ENCODE measurements at places on chromosomes 13 and 19.

DNA sequence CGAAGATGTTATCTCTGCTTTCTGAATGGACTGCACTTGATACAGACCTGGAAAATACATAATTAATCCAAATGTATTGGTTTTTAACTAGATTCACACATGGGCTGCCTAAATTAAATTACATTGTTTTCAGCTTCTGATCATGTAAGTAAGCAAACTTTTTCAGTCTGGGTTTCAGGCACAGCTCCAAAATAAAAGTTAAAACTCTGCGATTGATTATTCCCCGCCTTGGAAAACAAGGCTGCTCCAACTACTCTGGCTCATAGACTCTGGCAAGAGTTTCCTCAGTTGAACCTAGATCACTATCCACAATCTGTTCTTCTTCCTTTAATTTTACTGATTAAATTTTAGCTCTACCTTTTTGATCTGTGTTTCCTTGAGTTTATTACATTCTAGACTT, 526.0 kb upstream of the SPRY2 start:
- no peak for DNase-seq

DNA sequence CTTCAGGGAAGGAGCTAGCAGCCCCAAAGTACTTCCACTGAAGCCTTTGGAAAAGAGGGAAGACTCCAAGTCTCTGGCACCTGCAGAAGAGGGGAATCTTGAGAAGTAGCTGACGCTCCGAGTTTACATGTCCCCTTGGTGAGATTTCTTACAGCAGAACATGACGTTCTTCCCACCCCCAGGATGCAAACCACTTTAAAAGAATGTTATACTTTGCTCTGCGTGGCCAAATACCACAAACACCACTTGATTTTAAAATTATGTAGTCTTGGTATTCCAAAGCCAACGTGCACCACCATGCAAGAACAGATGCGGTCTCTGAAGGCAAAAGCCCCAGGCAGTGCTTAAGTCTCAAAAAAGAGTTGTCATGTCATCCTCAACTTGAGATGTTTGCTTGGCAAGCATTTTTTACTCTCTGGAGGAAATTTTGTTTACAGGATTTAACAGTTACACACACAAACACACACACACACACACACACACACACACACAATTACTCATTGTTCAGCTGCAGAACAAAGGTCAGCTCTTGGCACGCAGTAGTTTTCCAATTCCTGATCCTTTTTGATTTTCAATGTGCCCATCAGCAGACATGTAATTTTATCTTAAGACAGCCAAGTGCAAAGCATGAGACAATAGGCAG, 106.1 kb downstream of the RGCC start:
- no peak for DNase-seq

GRCh38 chr13:41699759-41700158, 242.4 kb downstream of the RGCC start:
- no peak for DNase-seq

DNA sequence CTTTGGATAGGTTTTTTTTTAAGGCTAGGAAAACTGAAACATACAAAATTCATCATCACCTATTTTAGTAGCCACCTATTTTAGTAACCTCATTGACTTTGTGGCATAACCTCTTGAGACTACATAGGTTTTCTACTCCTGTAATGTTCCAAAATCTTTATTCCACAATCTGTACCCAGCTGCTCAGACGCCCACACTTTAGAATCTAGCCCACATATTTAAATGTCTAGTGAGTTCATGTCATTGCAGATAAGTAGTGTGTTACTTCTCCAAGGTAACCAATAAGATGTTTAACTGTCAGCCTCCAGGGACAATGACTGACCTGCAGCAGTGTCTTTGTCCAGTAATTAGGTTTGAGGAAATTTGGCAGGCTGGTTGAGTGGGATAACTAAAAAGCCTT, 330.2 kb downstream of the MZT1 start:
- no peak for DNase-seq

- no peak for DNase-seq
Measured at GRCh38 chr19:4342314-4342614, 1.1 kb upstream of the MPND start.

DNA sequence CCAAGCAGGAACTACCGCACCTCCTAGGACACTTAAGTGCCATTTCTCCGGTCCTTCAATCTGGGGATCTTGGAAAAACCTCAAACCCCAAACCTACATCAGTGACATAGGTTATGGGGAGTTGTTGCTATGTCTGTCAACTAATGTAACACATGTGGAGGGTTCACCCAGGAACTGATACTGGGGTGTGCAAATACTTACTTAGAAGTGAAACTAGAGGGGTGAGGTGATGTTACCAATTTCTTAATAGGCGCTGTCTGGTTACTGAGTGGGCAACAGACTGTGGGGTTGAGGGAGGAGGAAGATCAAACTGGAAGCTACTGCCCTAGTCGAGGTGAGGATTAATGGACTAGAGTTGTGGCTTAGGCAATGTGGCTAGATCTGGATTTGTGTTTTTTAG, 1.9 kb downstream of the ZNF586 start:
- no peak for DNase-seq

- DNase-seq: no peak
Measured at GRCh38 chr19:10338940-10339339, 484 bp downstream of the ICAM3 start.

GRCh38 chr19:55677572-55678028, 2.6 kb downstream of the EPN1 start:
- DNase-seq: no peak

GRCh38 chr13:68168448-68168847, 938.3 kb upstream of the PCDH9 start:
- no peak for DNase-seq

- DNase-seq: no peak
Measured at GRCh38 chr19:17021793-17022590, 4.6 kb downstream of the CPAMD8 start.

DNA sequence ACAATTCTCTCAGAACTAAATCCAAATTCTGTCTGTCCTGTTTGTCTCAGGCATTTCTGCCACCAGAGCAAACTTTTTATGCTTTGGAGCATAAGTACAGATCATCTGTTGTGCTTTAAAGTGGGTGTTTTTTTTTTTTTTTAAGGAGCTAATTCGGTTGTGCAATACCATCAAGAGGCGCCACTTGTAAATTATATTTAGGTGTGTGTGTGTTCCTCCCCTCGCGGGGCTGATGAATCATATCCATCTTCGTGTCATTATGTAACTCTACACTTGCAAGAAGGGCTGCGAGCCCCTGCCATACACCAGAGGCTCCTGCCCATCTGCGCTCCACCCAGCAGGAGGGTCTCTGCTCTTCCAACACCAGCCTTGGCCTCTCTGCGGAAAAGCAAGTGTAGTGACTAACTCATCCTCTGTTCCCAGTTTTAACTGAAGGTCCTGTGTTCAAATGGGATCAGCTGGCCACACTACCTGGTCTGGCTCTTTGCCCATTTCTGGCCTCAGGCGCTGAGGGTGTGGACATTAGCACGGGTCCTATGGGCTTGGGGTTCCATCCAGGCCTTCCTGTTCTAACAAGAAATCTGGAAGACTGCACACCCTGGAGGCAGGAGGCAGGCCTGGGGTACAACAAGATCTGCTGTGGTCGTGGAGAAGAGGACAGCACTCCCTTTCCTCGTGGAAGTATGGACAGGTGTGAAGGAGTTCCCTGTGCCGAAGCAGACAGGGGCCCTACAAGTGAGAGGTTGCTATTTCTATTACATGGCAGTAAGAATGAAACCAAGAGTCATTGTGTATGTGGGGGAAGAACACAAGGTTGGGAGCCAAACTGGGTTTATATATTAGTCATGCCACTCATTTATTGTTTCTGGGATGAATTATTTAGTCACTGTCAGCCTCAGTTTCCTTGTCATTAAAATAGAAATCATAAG, 96.1 kb upstream of the MBNL2 start:
- no peak for DNase-seq

- no peak for DNase-seq
Measured at GRCh38 chr13:24654741-24655140, 25.5 kb upstream of the ATP12A start.

- DNase-seq: no peak
Measured at GRCh38 chr13:33872005-33872351, 54.0 kb downstream of the RFC3 start.

DNA sequence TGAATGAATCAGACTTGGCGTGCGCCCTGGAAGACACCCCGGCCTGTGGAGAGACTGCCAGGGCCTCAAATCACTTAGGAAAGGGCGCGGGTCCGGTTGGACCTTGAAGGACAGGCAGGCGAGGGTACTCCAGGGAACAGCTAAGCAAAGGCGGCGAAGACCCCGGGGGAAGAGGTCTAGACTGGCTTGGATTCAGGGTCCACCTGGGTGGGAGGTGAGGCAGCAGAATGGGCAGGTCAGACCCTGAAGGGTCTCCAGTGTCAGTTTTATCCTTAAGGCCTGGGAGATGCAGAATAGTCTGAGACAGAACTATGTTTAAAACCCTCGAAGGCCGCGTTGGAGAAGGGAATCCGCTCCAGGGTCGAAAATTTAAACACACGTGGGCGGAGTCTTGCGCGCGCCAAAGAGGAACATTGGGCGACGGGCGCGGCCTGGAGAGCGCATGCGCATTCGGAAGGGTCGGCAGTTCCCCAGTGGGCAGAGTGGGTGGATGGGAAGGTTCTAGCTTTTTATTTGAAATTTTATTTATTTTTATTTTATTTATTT, 567 bp upstream of the SMG9 start:
- no peak for DNase-seq

DNA sequence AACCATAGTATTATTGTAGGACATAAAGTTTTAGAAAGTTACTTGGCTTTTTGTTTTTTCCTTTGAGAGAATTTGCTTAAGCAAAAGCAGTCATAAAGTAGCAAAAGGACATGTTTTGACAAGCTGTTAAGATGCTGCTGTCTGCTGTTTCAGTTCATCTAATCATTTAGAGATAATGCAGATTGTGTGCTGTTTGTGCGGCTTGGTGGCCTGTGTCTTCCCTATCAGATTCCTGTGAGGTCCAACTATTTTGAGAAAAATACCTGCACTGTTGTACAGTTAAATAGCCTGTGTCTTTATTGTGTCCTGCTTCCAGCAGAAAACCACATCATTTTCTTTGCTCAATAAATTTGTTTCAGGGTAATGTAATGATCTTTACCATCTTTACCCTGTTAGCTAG, 20.0 kb downstream of the UCHL3 start:
- DNase-seq: no peak

- no peak for DNase-seq
Measured at GRCh38 chr13:87084192-87084591, 587.0 kb upstream of the SLITRK5 start.

DNA sequence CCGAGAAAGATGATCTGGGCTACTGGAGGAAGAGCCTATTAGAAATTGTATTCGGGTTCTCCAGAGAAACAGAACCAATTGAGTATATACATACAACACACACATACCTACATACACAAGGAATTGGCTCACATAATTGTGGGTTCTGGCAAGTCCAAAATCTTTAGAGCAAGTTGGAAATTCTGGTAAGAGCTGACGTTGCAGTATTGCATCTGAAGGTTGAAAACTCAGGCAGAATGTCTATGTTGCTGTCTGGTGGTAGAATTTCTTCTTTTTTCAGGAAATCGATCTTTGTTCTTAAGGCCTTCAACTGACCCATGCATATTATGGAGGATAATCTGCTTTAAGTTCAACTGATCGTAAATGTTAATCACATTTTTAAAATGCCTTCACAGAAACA, 15.5 kb upstream of the OLFM4 start:
- DNase-seq: no peak

DNA sequence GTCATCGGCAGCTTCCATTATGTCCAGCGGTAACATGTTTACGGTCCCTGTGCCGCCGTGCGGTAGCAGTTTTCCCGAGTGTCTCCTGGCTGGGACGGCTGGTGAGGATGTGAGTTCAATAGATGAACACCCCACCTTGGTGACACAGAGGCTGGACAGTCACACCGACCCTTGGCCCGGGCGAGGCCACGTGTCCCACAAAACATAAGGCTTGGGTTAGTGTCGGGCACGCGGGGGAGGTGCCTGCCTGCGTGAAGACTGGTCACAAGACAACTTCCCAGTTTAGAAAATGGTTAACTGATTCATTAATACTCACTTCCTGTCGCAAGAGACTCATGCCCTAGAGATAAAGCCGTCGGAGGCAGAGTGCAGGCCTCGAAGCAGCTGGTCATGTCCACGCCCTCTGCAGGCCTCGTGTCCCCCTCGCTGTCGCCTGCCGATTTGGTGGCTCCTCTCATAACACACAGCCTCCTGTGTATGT, 17.2 kb downstream of the RASA3 start:
- no peak for DNase-seq

GRCh38 chr19:56740501-56740900, 68.9 kb upstream of the ZNF835 start:
- no peak for DNase-seq

DNA sequence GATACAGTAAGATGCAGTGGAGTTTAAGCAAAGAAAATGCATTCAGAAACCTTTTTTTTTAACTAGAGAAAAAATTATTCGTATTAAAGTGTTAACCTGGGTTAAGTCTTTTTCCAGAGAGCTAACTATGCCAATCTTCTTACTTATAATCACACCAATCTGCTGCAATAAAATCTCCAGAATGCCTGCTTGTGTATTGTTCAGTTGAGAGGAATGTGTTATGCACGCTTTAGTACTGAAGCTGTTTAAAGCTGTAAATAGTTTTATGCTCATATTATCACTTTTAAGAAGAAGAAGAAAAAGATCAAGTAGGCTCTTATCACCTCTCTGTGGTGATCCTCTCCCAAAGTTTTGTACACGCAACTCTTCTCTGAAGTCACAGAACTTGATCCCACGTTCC, 528.7 kb downstream of the RFC3 start:
- DNase-seq: no peak

DNA sequence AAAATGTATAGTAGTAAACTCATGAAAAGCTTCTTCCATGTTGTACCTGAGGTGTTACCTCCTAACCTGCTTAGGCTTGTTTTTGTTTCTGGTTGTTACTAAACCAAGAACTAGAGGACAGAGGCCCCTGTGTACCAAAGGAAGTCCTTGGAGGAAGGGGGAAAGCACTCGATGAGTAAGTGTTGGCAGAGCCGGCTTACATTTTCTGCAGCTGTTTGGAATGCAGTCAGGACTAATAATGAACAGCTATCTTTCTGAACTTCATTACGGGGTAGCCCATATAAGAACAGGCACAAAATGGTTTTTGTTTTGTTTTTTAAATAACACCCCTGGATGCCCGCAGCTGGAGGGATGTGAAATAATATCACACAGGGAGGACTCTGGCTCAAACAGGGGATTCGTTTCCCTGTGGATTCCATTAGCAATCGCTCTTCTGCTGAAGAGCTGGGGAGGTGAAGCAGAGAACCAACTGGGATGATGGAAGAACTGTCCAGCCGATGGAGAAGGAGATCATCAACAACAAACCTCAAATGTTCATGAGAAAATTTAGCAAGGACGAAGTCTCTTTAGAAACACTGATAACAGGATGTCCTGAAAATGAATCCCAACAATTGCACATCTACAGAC, 214.2 kb upstream of the MAB21L1 start:
- no peak for DNase-seq

GRCh38 chr13:110387451-110388107, 80.5 kb downstream of the COL4A2 start:
- no peak for DNase-seq

GRCh38 chr19:12665671-12666264, 774 bp downstream of the MAN2B1 start:
- no peak for DNase-seq

DNA sequence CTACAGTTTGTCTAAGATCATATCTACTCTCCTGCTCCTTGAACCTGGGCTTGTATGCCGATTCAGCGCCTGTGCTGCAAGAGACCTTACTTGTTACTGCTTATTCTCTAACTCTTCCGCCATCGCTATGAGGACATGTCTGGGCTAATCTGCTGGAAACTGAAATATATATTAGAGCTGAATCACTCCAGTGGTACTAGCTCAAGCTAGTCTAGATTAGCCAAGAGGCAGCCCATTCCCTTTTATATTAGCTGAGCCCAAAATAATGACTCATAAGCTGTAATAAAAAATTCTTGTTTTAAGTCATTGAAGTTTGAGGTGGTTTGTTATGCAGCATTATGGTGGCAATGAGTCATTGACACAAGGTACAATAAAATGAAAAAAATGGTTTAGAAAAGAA, 52.8 kb downstream of the SLC6A16 start:
- no peak for DNase-seq
